Activated effector memory CD4-positive, alpha-beta T cell treated with Interleukin-2 at 50 U/mL for 16 hours (primary cell): ENCODE measurements at places on chromosomes 12 and 14.
A peak's percentile ranks its signal among the peaks of the same experiment; 100 is the strongest.

- no peak for DNase-seq
Measured at GRCh38 chr12:52356031-52356761, 11.1 kb downstream of the KRT85 start.

GRCh38 chr12:30959110-30959710 is 32.7 kb downstream of the TSPAN11 start:
- no peak for DNase-seq

DNA sequence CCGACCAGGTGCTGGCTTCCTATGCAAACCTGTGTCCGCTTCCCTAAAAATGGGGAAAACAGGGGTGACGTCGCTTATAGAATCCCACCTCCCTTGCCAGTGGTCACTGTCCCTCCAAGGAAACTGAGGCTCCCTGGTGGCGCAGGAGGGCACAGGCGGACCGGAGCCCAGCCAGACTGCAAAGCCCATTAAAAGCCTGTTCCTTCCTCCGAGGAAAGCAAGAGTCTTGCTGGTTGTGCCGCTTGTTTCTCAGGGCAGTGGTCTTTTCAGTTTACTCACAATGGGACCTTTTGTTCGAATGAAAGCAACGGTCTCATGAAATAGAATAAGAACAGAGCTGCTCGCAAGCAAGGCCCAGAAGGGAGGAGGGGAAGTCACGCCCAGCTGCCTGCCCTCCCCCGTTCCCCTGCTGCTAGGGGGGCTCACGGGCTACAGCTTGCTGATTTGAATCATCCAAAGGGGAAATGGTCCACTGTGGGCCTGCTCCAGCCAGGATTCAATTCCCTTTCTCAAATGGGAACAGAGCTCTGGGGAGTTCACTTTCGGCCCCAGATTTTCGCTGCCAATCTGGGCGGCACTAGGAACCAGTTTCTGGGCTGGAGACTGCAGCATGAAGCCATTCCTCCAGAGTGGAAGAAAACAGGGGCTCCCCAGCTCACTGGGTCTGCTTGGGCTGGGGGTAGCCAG is 4.6 kb upstream of the SELPLG start:
- no peak for DNase-seq

DNA sequence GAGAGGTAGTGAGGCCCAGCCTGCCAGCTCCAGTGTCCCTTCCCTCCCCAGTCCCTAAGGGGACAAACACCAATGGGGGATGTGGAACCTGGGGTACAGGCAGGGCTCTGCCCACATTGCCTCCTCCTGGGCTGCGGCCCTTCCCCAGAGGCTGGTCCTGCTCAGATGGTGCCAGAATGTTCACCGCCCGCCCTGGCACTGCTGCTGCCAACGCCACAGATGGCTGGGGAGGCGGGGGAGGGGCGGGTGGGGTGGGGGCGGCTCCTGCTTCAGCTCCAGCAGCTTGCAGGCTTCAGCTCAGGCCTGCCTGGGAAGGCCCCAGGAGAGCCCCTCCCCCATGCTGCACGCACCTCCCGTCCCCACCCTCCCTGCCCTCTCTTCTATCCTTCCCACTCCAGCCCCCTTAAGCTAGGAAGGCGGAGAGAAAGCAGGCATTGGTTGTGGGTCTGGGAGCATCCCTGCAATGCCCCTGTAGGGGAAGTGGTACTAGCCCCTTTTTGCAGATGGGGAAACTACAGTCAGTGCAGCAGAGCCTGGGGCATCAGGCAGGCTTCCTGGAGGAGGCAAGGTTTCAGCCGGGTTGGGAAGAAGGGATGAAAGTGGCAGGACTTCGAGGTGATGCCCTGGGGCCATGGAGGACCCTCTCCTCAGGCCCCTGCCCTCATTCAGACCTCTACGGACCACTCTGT is 2.0 kb upstream of the BEGAIN start:
- no peak for DNase-seq

- DNase-seq = no peak
Measured at GRCh38 chr12:125120566-125120965, 55.3 kb downstream of the AACS start.

- no peak for DNase-seq
Measured at GRCh38 chr12:26867080-26867479, 34.1 kb upstream of the ITPR2 start.

DNA sequence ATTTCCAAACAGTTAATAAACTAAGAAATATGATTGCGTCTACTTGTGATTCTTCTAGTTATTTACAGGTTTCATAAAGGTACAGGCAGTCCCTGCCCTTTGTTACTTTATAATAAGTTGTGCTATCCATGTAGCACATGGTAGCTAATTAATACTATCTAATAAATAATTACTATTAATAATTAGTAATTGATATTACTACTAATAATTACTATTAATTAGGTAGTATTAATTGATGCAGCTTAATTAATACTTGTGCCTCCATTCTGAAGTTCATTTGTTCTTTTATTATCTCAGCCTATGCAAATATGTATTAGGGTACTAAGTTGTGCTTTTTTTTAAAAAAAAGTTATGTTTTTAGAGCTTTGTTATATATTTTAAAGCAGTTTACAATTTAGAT is 92.3 kb upstream of the TRHDE start:
- DNase-seq = no peak

DNA sequence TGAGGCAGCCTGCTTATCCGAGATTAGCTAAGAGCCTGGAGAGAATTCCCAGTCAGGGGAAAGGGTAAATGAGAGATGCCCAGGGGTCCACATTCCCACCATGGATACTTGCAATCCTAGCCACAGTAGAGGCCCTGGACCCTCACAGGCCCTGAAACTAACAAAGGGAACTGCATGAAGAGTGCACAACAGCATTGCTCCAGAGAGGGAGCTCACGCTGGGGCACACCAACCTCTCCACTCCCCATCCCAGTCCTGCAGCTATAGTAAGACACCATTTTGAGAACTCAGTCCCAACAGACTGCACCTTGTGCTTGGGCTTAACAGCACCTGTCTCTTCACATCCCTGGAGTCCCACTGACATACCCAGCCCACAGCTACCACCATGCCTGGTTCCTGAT is 30.5 kb downstream of the CEP83 start:
- no peak for DNase-seq

DNA sequence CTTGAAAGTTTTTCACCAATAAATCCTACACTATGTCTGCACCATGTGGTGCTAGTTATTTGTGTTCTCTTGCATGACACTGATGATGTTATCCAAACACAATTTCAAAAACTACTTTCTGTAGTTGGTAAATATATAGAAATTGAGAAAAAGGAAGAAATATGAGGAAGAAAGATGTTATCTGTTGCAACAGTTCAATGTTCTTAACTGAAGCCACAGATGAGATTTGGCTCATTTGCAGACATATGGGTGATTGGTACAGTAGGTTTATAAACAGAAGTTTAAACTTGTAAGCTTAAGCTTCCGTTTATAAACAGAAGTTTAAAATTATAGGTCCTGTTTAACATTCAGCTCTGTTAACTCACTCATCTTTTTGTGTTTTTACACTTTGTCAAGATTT is at the start of gene CLEC12A:
CLEC12A (plus strand) TSS at position 229 of the 400 bp plus-strand sequence. CDS start 188 bp downstream, outside the sequence.
- DNase-seq = no peak

DNA sequence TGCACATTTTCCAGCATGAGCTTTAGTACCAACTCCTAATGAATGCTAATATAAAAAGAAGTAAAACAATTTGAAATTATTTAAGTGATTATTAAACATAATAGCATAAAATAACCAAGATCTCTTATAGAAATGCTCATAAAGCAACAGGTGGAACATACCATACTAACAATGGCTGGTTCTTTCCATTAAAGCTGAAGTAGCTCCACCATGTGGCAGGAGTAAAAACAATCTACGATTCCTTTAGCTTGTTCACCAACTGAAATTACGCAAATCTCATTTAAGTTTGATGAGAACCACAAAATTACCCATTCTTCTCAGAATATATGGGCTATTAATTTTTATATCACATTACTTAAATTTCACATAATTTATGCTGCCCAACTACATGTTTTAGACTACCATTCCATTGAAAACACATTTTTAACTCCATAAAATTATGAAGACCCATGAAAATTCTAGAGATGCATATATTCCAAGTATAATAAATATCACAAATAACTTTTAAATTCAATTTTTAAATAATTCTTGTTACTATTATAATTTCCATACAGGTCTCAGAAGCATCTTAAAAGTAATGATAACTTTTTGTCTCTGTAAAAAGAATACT is 213.6 kb downstream of the DAD1 start:
- DNase-seq = no peak

GRCh38 chr14:63454863-63455622 is 88.1 kb downstream of the PPP2R5E start:
- no peak for DNase-seq

DNA sequence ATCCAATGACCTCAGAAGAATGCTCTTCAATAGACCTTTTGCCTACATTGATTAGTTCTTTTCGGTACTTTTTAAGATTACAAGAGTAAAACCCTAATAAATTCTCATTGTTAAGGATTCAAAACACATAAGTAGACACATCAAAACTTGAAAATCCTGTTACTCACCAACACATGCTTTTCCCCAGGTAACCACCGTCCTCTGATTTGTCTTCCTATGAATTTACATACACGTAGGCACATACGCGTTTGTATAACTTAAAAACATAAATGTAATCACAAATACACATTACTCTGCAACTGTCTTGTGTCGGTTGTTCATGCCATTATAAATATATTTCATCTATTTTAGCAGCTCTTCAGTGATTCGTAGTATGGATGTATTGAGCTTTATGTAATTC is 910 bp upstream of the WASHC4 start:
- no peak for DNase-seq

- DNase-seq = no peak
Measured at GRCh38 chr14:101797856-101798255, 36.3 kb downstream of the PPP2R5C start.

DNA sequence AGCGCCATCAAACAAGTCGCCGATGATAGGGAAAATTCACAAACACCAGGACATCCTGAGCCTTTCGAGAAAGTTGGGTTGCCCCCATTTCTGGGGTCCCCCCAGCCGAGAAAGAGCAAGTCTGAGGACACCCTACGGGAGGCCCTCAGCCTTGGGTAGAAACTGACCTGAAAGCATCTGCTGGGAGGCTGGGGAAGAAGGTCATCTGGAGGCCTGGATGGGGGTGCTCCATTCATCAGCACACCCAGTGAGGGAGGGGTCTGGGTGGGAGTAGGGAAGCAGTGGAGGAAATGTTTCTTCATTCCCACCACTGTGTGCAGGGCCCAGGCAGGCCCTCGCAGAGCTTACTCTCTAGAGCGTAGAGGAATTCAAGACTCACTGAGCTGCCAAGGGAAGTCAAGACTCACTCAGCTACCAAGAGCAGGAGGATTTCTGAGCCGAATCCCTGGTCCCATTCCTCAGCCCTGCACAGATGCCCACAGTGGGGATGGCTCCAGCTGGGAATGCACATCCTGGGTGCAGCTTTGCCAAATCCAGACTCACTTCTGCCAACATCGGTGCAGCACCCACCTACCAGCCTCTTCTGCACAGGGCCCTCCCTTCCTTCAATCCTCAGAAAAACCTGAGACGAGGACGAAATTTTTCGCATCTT is 38.1 kb downstream of the DIO3 start:
- DNase-seq = no peak

DNA sequence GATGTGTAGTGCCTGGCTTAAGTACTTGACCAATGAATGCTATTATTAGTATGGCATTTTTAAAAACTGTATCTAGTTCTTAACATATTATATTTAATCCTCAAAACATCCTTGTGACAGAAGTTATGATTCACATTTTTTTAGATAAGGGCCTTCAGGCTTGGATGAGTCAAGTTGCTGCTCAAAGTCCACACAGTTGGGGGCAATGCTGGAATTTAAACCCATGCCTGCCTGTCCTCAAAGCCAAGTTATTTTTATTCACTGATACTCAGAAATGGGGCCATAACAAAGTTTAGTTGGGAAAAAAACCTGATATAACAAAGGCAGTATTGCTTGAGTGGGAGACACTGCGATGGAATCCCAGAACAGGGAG is 50.6 kb downstream of the RFX4 start:
- no peak for DNase-seq

GRCh38 chr14:85221832-85222231 is 308.1 kb upstream of the FLRT2 start:
- no peak for DNase-seq

DNA sequence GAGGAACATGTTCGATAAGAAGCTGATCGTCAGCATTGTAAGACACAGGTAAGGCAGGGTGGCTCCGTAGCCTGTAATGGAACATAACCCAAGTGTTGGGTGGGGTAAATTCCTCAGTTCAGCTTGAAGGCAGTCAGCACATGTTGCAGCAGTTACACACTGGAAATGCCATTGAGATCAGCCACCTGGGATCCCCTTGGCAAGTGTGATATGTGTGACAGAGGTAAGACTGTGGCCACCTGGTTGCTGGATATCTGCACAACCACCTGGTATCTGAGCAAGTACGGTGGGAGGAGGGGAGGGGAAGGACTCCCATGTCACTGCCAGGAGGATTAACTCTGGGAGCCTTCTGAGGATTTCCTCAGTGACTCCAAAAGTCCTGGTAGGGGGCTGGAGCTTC is 158.0 kb upstream of the CAND1 start:
- DNase-seq = no peak

- no peak for DNase-seq
Measured at GRCh38 chr14:64688811-64689281, 15.4 kb upstream of the PLEKHG3 start.

GRCh38 chr12:84508851-84509260 is 403.7 kb downstream of the SLC6A15 start:
- DNase-seq = no peak

GRCh38 chr12:26134540-26134939 is 9.7 kb upstream of the BHLHE41 start:
- no peak for DNase-seq

DNA sequence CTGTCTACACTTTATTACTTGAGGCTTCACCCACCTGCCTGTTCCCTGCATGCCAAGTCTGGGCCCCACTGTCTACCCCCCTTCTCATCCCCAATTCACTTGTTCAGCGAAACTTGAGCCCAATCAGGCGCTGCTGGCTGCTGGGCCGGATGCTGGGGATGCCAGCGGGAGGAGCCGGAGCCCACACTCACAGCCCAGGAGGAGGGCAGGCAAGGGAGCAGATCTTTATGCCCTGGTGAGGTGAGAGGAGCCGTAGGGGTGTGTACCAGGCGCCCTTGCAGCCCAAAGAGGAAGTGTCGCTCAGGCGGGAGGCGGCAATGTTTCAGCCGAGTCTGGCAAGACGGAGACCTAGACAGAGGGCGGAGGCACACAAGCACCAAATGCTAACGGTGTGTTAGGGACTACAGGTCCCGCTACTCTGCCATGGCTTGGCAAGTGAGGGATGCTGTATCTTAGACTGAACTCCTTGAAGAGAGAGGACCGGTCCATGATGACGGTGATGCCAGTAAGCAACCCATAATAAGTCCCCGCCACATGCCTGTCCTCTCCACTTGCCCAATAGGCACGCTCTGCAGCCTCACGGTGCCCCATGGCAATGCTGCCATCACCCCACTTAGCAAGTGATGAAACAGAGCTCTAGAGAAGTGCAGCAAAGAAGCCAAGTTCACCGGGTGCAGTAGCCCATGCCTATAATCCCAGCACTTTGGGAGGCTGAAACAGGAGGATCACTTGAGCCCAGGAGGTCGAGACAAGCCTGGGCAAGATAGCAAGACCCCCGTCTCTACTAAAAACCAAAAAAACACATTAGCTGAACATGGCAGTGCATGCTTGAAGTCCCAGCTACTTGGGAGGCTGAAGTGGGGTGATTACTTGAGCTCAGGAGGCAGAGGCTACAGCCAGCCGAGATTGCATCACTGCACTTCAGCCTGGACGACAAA is 41.6 kb downstream of the LRRC74A start:
- peak; percentile 28 for DNase-seq
